ENCODE measurements at places on chromosomes 7 and 10.

DNA sequence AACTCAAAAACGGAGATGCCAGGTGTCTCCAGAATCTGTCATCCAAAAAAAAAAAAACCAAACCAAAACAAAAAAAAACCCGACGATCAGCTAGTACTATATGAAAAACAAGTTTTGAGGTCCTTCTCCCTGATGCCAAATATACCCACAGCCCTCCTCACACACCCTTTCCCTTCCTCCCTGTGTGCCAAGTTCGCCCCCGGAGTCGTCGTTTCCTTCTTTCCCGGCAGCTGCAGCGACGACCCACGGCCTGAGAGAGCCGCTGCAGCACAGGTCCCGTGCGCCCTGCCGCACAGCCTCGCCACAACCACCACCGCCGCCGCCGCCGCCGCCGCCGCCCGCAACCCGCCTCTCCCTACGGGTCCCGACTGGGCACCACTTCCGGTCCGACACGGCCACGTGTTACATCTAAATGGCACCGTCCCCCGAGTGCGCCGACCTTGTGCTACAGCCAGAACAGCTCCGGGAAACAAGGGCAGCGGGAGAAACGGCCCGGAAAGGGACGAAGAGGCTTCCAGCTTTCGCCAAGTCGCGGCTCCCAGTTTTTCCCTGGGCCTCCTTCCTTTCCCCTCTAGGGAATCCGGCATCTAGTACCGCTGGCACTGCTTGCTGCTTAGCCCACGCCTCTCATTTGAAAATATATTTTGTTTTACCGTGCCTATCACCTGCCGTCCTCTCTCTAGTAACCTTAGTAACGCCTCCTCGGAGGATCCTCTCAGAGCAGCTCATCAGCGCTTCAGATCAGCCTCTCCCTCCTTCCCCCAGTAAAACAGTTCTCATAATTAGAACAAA, at the start of gene FRA10AC1:
Gene FRA10AC1, minus strand, starts transcription at position 383 of the 792 bp plus-strand sequence. CDS start 2,486 bp downstream, outside the sequence.
- peak; percentile 83 for DNase-seq

GRCh38 chr10:121291823-121292222, 306.4 kb downstream of the FGFR2 start:
- no peak for DNase-seq

- DNase-seq, result no peak
Measured at GRCh38 chr10:90179696-90180407, 478.5 kb downstream of the KIF20B start.

DNA sequence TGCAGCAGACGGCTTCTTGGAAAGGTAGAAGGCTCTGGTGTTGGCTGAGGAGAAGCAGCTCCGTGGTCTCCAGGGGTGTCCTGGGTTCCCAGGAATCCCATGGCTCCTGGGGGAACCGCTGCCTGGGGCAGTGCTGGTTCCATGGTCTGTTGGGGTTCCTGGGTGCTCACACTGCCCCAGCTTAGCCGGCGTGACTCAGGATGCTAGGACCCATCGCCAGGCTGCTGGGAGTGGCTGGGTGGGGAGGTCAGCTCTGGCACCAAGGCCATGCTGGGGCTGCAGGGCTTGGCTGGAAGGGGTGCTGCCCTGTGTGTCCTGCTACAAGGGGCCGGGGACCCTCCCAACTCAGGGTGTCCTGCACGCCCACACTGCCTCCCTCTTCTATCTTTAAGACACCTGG, 9.4 kb downstream of the MGMT start:
- no peak for DNase-seq
